Stimulated activated CD4-positive, alpha-beta T cell treated with anti-CD3 and anti-CD28 coated beads, Interleukin-1b, Interleukin-23, amount 100 ng/mL, for 1 hour (primary cell): ENCODE measurements at places on chromosomes 4 and X.

GRCh38 chr4:108139089-108139488 is 29.6 kb downstream of the LEF1 start:
- no peak for DNase-seq

- no peak for DNase-seq
Observed at GRCh38 chr4:125519371-125520146, 204.8 kb downstream of the FAT4 start.

GRCh38 chr4:183830438-183830985 is 74.6 kb upstream of the STOX2 start:
- DNase-seq = no peak

GRCh38 chr4:40563401-40563800 is 66.3 kb downstream of the RBM47 start:
- DNase-seq = no peak

GRCh38 chr4:143358923-143359643 is 22.4 kb downstream of the GAB1 start:
- DNase-seq = no peak
